Left cardiac atrium (tissue), 4 donors: ENCODE measurements at places on chromosomes 6 and 20. TPM values are rescaled to one million over a fixed set of nuclear protein-coding genes. Genes with fewer than 3 reads are reported as not detected.

Gene POPDC3
- total RNA-seq: 35.5 TPM

Gene CD164
- 170 TPM for total RNA-seq

Gene SRMS
- not detected for total RNA-seq

Gene TMC2
- total RNA-seq: 0.06 TPM

Gene C6orf141
- total RNA-seq: 0.35 TPM

Gene EEF1A2
- total RNA-seq: 679 TPM

Gene MTFR2
- total RNA-seq: 1.0 TPM

Gene FAM83C
- total RNA-seq: not detected

Gene TRIM31
- not detected for total RNA-seq

Gene CAGE1
- not detected for total RNA-seq

Gene ZC3H12D
- 0.47 TPM for total RNA-seq

Gene GABRR1
- not detected for total RNA-seq

Gene BPIFB1
- total RNA-seq: not detected

Gene PCSK2
- 1.4 TPM for total RNA-seq

Gene AP5S1
- 11.8 TPM for total RNA-seq

Gene OR2H2
- not detected for total RNA-seq

Gene APCDD1L
- total RNA-seq: 0.44 TPM

Gene PROKR2
- not detected for total RNA-seq

Gene PPIL6
- total RNA-seq: 3.5 TPM

Gene KIFC1
- total RNA-seq: 1.9 TPM

Gene HSPA12B
- 15.7 TPM for total RNA-seq

Gene ANKEF1
- total RNA-seq: 2.5 TPM

Gene TNXB
- 143 TPM for total RNA-seq

Gene SYS1
- total RNA-seq: 23.4 TPM

Gene MOCS1
- total RNA-seq: 29.4 TPM

Gene UBE2V1
- 109 TPM for total RNA-seq

Gene GJA10
- total RNA-seq: not detected

Gene PRICKLE4
- 3.1 TPM for total RNA-seq

Gene PTGIS
- 124 TPM for total RNA-seq

Gene UST
- 3.5 TPM for total RNA-seq

Gene PCK1
- 72.2 TPM for total RNA-seq

Gene GPR6
- not detected for total RNA-seq

Gene METTL24
- total RNA-seq: 2.1 TPM

Gene VNN1
- total RNA-seq: 1.1 TPM

Gene COL9A3
- total RNA-seq: 4.0 TPM

Gene COL9A1
- 0.29 TPM for total RNA-seq

Gene AVP
- not detected for total RNA-seq

Gene WFDC10B
- not detected for total RNA-seq

Gene SAMD5
- total RNA-seq: 1.6 TPM

Gene RNF182
- total RNA-seq: 0.81 TPM

Gene TULP4
- 123 TPM for total RNA-seq

Gene MAS1
- not detected for total RNA-seq

Gene OPN5
- total RNA-seq: not detected

Gene GNRH2
- not detected for total RNA-seq

Gene OR2J3
- total RNA-seq: not detected

Gene DCDC2
- 0.05 TPM for total RNA-seq

Gene PKIB
- total RNA-seq: 1.0 TPM

Gene RAD21L1
- total RNA-seq: not detected

Gene XKR7
- not detected for total RNA-seq

Gene AIF1
- 17.0 TPM for total RNA-seq

Gene CDKAL1
- 10.8 TPM for total RNA-seq

Gene PRELID3B
- 39.9 TPM for total RNA-seq

Gene FOXP4
- 18.4 TPM for total RNA-seq

Gene TRIM15
- total RNA-seq: not detected

Gene CAP2
- total RNA-seq: 79.5 TPM

Gene GNMT
- total RNA-seq: 0.41 TPM
